OCI-M1 (cell line): ENCODE measurements at places on chromosomes 6 and 20.

- DNase-seq: peak; percentile 67
Measured at GRCh38 chr20:1177680-1178079, 7.1 kb downstream of the TMEM74B start.

GRCh38 chr6:35047265-35048011, 93.7 kb downstream of the TCP11 start:
- DNase-seq: peak; percentile 65

- DNase-seq: no peak
Measured at GRCh38 chr20:63533388-63533787, 3.8 kb downstream of the PTK6 start.

DNA sequence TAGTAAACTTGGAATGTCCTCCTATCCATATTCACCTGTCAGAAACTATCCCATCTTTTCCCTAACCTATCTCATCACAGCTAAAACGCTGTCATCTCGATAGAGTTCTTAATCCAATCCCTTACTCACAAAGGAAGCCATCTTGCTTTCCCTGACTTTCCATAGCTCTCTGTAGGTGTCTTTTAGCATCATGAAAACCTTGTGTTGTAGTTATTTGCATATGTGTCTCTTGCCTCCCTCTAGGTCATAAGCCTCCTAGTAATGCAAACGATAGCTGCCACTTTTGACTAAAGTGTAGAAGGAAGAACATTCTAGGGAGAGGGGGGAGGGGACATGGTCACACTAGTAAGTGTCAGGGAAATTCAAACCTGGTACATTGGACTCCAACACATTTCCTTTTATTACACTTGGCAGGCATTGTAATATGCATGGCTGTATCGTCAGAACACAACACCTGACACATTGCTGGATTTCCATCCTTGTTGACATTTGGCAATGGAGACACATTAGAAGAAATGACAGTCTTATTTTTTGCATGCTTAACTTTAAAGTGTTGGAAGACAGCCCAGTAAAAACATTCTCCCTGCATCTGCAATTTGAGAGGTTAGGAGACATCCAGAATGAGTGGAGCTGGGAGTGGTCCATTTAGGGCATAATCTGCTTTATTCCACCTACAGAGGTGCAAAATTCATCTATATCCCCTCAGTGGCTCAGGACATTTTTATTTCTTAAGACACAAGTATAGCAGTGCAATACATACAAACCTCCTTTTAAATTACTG, 283.4 kb downstream of the HAO1 start:
- no peak for DNase-seq

DNA sequence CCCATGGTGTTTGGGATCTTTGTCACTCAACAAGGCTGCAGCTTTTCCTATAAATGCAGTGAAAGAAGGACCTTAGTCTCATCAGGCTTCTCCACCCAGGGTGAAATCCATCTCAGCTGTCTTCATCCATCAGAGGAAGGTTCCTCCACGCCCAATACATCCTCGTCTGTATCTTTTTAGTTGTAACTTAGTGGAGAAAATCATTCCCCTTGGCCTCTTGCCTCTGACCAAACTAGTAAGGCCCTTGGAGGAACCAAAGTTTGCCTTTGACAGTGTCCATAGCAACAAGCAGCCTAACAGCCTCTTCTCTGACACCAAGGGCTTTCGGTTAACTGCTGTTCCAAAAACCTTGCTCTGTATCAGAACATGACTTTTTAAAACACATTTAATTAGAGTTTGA, 230.3 kb upstream of the ECI2 start:
- no peak for DNase-seq

GRCh38 chr6:18154507-18155149, at the start of gene TPMT:
TPMT (minus strand) TSS chr6:18155077; CDS start chr6:18149127, 5,950 bp downstream.
- peak; percentile 99 for DNase-seq

DNA sequence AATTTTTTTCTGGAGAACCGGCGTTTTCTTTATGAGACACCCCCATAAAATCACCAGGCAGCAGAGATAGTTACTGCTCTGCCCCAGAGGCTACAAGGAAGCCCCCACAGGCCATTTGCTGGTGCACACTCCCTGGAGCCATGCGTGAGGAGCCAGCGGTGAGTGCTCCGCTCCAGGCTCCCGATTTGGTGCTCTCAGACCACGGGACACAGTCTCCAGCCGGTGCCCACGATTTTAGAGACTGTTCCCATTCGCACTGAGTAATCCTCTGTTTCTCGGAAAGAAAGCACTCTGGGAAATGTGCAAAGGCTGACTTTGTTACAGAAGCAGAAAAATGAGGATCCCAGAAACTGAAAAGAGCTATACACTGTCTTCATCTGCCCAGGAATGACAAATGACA, 104.9 kb downstream of the RNASET2 start:
- DNase-seq: no peak

GRCh38 chr20:46350986-46351267, 42.6 kb upstream of the CDH22 start:
- DNase-seq: no peak
